ENCODE measurements at places on chromosomes 13 and 19. TPM values are rescaled to one million over a fixed set of nuclear protein-coding genes. Genes with fewer than 3 reads are reported as not detected.

GRCh38 chr19:33812388-33813330 is 16.0 kb downstream of the KCTD15 start:
- H3K4me1 ChIP-seq = peaks cover 32% of the 10 kb centered on the region
- no peaks in the 10 kb centered on the region for H3K27me3 ChIP-seq
- H3K4me3 ChIP-seq = no peak overlapping the region
- peaks cover 36% of the 10 kb centered on the region for H3K36me3 ChIP-seq
- H3K27ac ChIP-seq = no peak overlapping the region

TIMM50 gene
- 73.8 TPM for total RNA-seq

- H3K4me1 ChIP-seq = peaks cover 67% of the 10 kb centered on the region
- peaks cover 32% of the 10 kb centered on the region for H3K36me3 ChIP-seq
- H3K4me3 ChIP-seq = no peak overlapping the region
Observed at GRCh38 chr13:51255556-51255955, 33.4 kb downstream of the FAM124A start.

RELB gene
- 4.0 TPM for total RNA-seq

ZNF333 gene
- 6.5 TPM for total RNA-seq

ZSCAN1 gene
- total RNA-seq = not detected

- H3K4me1 ChIP-seq = peaks cover 15% of the 10 kb centered on the region
- no peaks in the 10 kb centered on the region for H3K36me3 ChIP-seq
- no peak overlapping the region for H3K27ac ChIP-seq
- H3K27me3 ChIP-seq = no peaks in the 10 kb centered on the region
- no peak for DNase-seq
- no peak overlapping the region for H3K4me3 ChIP-seq
Observed at GRCh38 chr13:48142436-48142835, 47.5 kb upstream of the MED4 start.

DNA sequence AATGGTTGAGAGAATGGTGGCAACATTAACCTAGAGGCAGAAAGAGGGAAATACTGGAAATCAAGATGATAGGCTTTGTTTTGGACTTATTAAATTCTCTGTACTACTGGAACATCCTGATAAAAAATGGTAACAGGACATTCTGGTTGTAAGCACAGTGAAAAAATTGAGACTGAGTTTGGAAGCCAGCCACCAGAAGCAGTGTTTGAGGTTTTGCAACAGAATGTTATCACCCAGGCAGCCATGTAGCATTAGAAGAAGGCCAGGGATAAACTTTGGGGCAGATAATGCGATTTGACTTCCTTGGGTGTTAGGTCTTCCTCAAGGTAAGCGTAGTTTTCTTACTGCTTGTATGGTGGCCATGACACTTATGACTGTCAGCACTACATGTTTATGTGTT is 307.4 kb downstream of the ATP8A2 start:
- H3K27ac ChIP-seq = no peak overlapping the region
- no peak overlapping the region for H3K4me3 ChIP-seq
- no peaks in the 10 kb centered on the region for H3K36me3 ChIP-seq
- DNase-seq = no peak
- H3K4me1 ChIP-seq = no peaks in the 10 kb centered on the region

DNA sequence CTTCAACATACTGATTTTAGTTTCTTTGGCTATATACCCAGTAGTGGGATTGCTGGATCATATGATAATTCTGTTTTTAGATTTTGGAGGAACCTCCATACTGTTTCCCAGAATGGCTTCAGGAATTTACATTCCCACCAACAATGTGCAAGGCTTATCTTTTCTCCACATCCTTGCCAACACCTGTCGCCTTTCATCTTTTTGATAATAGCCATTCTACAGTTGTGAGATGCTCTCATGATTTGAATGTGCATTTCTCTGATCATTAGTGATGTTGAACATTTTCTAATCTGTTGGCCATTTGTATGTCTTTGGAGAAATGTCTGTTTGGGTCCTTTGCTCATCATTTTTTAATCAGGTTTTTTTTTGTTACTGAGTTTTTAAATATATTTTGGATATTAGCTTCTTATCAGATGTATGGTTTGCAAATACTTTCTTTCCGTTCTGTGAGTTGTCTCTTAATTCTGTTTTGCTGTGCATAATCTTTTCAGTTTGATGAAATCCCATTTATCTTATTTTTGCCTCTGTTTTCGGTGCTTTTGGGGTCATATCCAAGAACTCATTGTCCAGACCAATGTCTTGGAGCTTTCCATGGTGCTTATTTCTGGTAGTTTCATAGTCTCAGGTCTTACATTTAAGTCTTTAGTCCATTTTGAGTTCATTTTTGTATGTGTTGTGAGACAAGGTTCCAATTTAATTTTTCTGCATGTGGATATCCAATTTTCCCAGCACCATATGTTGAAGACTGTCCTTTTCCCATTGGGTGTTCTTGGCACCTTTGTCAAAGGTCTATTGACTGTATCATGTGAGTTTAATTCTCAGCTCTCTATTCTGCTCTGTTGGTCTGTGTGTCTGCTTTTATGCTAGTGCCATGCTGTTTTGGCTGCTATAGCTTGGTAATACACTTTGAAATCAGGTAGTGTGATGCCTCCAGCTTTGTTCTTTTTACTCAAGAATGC is 44.5 kb downstream of the ARHGEF7 start:
- H3K4me1 ChIP-seq = peaks cover 65% of the 10 kb centered on the region
- H3K4me3 ChIP-seq = no peak overlapping the region
- no peaks in the 10 kb centered on the region for H3K27me3 ChIP-seq
- peaks cover 3% of the 10 kb centered on the region for H3K36me3 ChIP-seq

DNA sequence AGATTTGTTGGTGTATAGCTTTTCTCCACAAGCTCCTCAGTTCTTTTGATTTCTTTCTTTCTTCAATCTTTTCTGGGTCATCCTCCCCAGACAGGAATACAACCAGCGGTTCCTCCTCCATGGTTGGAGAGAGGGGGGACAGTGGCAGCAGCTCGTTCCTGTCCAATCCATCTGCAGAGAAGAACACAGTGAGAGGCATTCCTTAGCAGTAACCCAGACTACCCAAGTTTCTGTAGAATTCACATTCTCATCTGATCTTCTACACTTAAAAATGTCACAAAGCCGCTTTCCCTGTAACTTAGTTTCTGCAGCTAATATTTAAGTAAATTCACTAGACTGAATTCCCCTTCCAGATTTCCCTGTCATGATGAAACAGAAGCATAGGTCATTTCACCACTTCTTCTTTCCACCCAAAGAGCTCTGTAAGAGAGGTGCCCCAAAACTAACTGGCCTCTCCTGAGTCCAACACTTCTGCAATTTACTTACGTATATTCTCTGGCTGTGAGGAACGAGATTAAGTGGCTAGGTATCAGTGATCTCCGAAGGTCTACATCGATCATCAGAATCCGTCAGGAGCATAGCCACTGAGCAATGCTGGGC is 171.9 kb downstream of the TBC1D4 start:
- H3K27me3 ChIP-seq = no peaks in the 10 kb centered on the region
- no peak overlapping the region for H3K27ac ChIP-seq
- peaks cover 46% of the 10 kb centered on the region for H3K36me3 ChIP-seq
- H3K4me3 ChIP-seq = no peak overlapping the region
- no peak for DNase-seq

- H3K36me3 ChIP-seq = no peaks in the 10 kb centered on the region
- H3K4me3 ChIP-seq = no peak overlapping the region
- no peaks in the 10 kb centered on the region for H3K4me1 ChIP-seq
- H3K27ac ChIP-seq = no peak overlapping the region
- no peaks in the 10 kb centered on the region for H3K27me3 ChIP-seq
Observed at GRCh38 chr13:75645141-75645540, 9.0 kb downstream of the LMO7 start.
